Adipose tissue (tissue), 3 donors: ENCODE measurements at places on chromosomes 1 and 21. TPM values are rescaled to one million over a fixed set of nuclear protein-coding genes. Genes with fewer than 3 reads are reported as not detected.

Gene NOS1AP
- polyA plus RNA-seq = 0.40 TPM

Gene CTPS1
- 4.1 TPM for polyA plus RNA-seq

Gene SLC44A3
- 2.3 TPM for polyA plus RNA-seq

Gene DAB1
- polyA plus RNA-seq = 0.11 TPM

Gene CLDN17
- polyA plus RNA-seq = not detected

Gene KCNE1
- 0.33 TPM for polyA plus RNA-seq

Gene RPRD2
- polyA plus RNA-seq = 8.7 TPM

Gene TEDDM1
- polyA plus RNA-seq = not detected

Gene LMX1A
- polyA plus RNA-seq = 0.03 TPM

Gene CFHR4
- polyA plus RNA-seq = not detected

Gene SYT14
- not detected for polyA plus RNA-seq

Gene SV2A
- 0.94 TPM for polyA plus RNA-seq

Gene TIE1
- polyA plus RNA-seq = 55.3 TPM

Gene IVL
- polyA plus RNA-seq = 0.06 TPM

Gene MYBPHL
- polyA plus RNA-seq = 0.34 TPM

Gene GJB4
- not detected for polyA plus RNA-seq

Gene CD52
- 15.8 TPM for polyA plus RNA-seq

Gene PLD5
- polyA plus RNA-seq = 0.03 TPM

Gene ENAH
- 13.9 TPM for polyA plus RNA-seq
